ENCODE measurements at places on chromosomes 6 and 20. TPM values are rescaled to one million over a fixed set of nuclear protein-coding genes. Genes with fewer than 3 reads are reported as not detected.
A peak's percentile ranks its signal among the peaks of the same experiment; 100 is the strongest.

The GSTA3 gene
- not detected for polyA plus RNA-seq

- H3K4me1 ChIP-seq, result peaks cover 20% of the 10 kb centered on the region
- H3K4me3 ChIP-seq, result no peak overlapping the region
- no peaks in the 10 kb centered on the region for H3K36me3 ChIP-seq
- no peak overlapping the region for H3K27ac ChIP-seq
- H3K27me3 ChIP-seq, result no peaks in the 10 kb centered on the region
Measured at GRCh38 chr20:10919396-10920140, 245.8 kb upstream of the JAG1 start.

The HRH3 gene
- not detected for polyA plus RNA-seq

GRCh38 chr20:35443003-35443402 lies 5.0 kb upstream of the GDF5 start:
- no peaks in the 10 kb centered on the region for H3K27me3 ChIP-seq
- no peaks in the 10 kb centered on the region for H3K36me3 ChIP-seq
- no peak overlapping the region for H3K27ac ChIP-seq
- no peak for DNase-seq
- no peak overlapping the region for H3K4me3 ChIP-seq
- H3K4me1 ChIP-seq, result peaks cover 5% of the 10 kb centered on the region

The ENPP4 gene
- 3.5 TPM for polyA plus RNA-seq

GRCh38 chr6:28429781-28430180 lies 13.5 kb downstream of the ZSCAN23 start:
- no peak overlapping the region for H3K27ac ChIP-seq
- no peaks in the 10 kb centered on the region for H3K36me3 ChIP-seq
- H3K4me1 ChIP-seq, result no peaks in the 10 kb centered on the region
- no peak for DNase-seq
- H3K4me3 ChIP-seq, result no peak overlapping the region

GRCh38 chr6:154440022-154440421 lies 70.5 kb downstream of the CNKSR3 start:
- H3K36me3 ChIP-seq, result no peaks in the 10 kb centered on the region
- H3K27me3 ChIP-seq, result no peaks in the 10 kb centered on the region
- H3K4me1 ChIP-seq, result no peaks in the 10 kb centered on the region
- DNase-seq, result no peak
- H3K27ac ChIP-seq, result peak overlapping the region; percentile 25

DNA sequence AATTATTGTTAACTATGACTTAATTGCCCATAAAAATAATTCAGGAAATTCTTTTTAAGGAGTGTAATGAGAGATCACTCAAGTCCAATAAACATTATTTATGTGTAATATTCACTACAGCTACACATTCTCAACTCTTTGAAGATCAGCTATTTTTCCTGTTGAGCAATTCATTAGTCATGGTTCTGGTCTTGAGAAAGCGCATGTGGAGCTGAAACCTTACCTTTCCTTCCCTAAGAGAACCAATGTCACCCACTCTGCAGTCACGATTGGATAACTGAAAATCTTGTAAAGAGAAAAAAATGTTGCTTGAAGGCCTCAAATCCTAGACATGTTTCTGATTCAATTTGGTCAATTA lies 736.9 kb upstream of the MARCKS start:
- H3K36me3 ChIP-seq, result no peaks in the 10 kb centered on the region
- no peaks in the 10 kb centered on the region for H3K27me3 ChIP-seq
- no peak overlapping the region for H3K4me3 ChIP-seq
- peak overlapping the region; percentile 52 for H3K27ac ChIP-seq
- DNase-seq, result peak; percentile 15
- H3K4me1 ChIP-seq, result no peaks in the 10 kb centered on the region

DNA sequence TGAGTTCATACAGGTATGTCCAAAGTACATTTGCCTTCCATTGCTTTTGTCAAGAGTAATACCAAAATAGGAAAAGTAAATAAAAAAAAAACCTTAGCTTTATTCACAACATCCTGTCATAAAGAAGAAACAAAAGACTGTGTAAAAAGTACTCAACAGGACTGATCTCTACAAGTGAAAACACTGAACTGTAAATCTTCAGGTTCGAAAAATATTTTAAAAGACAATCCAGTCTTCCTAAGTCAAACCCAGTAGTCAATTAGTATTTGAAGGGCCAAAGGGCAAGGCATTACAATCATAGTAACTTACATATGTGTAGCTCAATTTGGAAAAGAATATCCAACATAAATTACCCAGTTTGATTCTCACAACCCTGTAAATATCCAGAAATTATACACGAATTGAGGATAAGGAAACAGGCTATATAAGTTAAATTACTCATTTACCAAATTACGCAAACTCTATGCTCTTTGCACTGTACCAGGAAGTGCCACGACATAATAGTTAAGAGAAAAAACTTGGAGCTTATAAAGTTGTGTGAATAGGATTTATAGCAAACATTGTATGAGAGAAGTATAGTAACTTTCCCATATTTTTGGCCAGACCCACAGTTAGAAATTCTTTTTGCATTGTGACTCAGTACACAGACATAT lies 21.2 kb downstream of the PTPRK start:
- H3K4me3 ChIP-seq, result no peak overlapping the region
- peak; percentile 31 for DNase-seq
- H3K27me3 ChIP-seq, result no peaks in the 10 kb centered on the region
- H3K4me1 ChIP-seq, result peaks cover 26% of the 10 kb centered on the region
- H3K27ac ChIP-seq, result peak overlapping the region; percentile 88

GRCh38 chr20:62181808-62182207 lies 1.0 kb upstream of the MTG2 start:
- H3K4me3 ChIP-seq, result no peak overlapping the region
- H3K4me1 ChIP-seq, result peaks cover 12% of the 10 kb centered on the region
- H3K27me3 ChIP-seq, result no peaks in the 10 kb centered on the region
- no peak for DNase-seq
- H3K27ac ChIP-seq, result peak overlapping the region; percentile 92

The TOX2 gene
- polyA plus RNA-seq, result 12.1 TPM

The HNF4A gene
- 38.2 TPM for polyA plus RNA-seq

DNA sequence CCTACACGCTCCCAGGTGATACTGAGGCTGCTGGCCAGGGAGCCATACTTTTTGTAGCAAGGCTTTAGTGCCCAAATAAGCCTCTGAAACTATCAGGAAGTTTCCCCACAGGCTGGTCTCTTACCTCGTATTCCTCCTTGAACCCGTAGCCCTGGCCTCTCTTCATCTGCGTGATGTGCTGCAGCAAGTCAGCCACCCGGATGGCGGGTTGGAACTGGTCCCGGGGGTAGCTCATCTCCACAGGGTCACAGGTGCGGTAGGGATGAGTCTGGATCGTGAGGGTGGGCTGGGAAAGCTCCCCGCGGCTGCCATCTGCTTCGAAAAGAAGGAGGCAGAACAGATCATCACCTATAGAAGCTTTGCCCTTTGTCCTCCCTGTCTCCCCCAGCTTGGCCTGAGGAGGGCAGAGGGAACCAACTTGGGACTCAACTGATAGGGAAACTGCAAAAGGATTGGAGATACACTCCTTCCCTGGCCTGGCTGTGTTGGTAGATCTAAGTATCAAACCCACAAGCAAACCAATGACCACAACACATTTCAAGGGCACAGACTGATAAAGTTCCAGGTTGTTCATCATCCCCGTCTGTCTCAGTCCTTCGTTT lies 543.2 kb upstream of the CHD6 start:
- no peak overlapping the region for H3K27ac ChIP-seq
- no peak overlapping the region for H3K4me3 ChIP-seq
- no peaks in the 10 kb centered on the region for H3K4me1 ChIP-seq
- no peaks in the 10 kb centered on the region for H3K36me3 ChIP-seq
- no peak for DNase-seq

DNA sequence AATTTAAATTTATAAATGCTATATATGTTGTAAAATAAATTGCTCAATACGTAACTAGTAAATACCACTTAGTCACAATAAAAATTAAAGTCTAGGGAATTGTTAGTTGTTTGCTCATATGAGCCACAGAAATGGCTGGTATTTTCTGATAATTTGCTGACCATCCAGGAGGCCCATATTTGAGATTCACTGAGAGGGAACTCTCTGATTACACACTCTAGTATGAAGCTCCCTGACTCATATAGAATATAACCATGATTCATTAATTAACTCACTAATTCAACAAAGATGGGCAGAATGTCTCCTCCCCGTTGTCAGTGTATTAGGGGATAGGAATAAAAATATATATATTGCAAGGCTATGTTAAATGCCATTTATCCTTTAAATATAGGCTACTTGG lies 46.6 kb upstream of the TMEM30A start:
- no peak for DNase-seq
- no peak overlapping the region for H3K27ac ChIP-seq
- H3K4me3 ChIP-seq, result no peak overlapping the region
- peaks cover 8% of the 10 kb centered on the region for H3K4me1 ChIP-seq
- H3K27me3 ChIP-seq, result no peaks in the 10 kb centered on the region

DNA sequence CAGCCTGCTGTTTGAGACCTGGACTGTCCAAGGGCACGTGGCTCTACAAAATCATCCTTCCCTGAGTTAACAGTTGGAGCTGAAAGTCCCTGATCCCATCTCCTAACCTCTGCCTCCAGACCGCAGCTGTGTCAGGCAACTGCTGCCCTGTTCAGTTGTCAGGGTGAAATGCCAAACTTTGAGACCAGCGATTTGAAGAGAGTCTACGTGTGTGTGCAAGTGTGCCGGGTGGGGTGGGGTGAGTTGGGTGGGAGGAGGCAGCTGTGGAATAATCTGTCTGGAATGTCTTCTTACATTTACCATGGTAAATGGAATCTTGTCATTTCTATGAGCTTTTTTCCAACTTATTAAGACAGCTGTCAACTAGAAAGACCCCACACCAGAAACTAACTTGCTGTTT lies 81.0 kb upstream of the FAM8A1 start:
- no peak overlapping the region for H3K27ac ChIP-seq
- H3K4me3 ChIP-seq, result no peak overlapping the region
- no peaks in the 10 kb centered on the region for H3K4me1 ChIP-seq
- no peaks in the 10 kb centered on the region for H3K27me3 ChIP-seq
- DNase-seq, result no peak
- no peaks in the 10 kb centered on the region for H3K36me3 ChIP-seq

The TCFL5 gene
- polyA plus RNA-seq, result 10.5 TPM

All from hepatocyte (in vitro differentiated cells).